ENCODE measurements at places on chromosomes 7 and 10.

DNA sequence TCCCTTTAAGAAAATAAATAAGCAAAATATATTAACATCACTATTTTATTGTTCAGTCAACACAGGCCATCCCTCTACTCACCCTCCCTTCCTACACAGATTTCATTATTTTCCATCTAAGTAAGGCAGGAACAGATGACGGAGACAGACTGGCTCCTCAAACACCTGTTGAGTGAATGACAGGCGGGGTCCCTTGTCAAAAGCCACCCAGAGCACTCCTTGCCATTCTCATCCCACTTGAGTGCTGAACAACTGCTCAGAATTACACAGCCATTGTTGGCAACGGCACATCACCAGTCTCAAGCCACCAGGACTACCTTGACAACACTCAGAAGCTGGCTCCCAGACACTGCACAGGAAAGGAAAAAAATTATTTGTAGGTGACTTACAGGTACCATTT lies 3.3 kb downstream of the GRB10 start:
- DNase-seq: no peak

- no peak for DNase-seq
Observed at GRCh38 chr10:27759483-27760272, 14.1 kb upstream of the MKX start.

- DNase-seq: no peak
Observed at GRCh38 chr7:101973130-101973529, 155.7 kb downstream of the CUX1 start.

DNA sequence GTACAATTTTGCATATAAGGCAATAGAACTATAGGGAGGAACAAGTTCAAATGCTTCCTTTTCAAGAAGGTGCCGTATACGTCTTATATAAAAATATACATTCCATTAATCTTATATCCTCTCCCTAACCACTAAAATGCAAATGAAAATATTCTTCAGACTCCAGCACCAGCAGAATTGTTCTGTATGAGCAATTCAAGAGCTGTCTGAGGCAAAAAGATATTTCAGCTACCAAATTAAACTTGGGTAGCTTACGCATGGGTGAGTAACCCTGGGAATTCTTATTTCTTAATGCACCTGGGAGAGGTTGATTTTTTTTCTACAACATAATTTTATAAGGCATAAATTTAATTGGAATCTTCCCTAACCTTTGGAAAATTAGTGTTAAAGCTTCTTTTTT lies 42.2 kb upstream of the GSDME start:
- DNase-seq: no peak

DNA sequence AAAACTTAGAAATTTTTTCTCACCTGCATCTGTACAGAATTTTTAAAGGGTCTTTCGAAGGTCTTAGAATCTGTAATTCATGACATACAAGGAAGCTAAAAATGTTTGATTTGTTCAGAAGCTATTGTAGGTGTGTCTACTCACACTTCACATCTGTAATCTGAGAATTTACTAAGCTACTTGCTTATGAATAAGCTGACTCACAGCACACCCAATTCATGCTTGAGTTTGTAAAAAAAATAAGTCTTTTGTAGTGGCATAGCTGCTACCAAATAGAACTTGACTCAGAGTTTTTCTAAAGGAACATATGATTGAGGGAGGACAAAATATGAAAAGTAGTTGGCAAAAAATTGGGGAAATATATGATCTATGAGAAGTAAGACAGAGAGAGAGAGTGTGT lies 12.7 kb upstream of the AGR2 start:
- DNase-seq: no peak

DNA sequence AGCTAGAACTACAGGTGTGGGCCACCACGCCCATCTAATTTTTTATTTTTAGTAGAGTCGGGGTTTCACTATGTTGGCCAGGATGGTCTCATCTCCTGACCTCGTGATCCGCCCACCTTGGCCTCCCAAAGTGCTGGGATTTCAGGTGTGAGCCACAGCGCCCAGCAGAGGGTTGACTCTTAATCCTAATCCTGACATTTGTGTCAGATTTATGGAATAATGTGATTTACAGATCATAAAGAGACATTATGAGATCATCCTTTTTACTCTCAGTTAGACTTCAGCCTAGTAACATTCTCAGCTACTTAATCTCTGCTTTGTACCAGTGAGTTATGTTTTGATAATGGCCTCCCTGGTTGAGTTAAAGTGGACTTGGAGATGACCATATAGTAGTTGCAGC lies 2.2 kb downstream of the BTRC start:
- DNase-seq: no peak

- no peak for DNase-seq
Observed at GRCh38 chr10:120729547-120729946, 121.6 kb upstream of the WDR11 start.

- DNase-seq: no peak
Observed at GRCh38 chr7:78063758-78064157, 265.2 kb downstream of the PHTF2 start.

- no peak for DNase-seq
Observed at GRCh38 chr7:1800902-1801301, 130.8 kb downstream of the ELFN1 start.

DNA sequence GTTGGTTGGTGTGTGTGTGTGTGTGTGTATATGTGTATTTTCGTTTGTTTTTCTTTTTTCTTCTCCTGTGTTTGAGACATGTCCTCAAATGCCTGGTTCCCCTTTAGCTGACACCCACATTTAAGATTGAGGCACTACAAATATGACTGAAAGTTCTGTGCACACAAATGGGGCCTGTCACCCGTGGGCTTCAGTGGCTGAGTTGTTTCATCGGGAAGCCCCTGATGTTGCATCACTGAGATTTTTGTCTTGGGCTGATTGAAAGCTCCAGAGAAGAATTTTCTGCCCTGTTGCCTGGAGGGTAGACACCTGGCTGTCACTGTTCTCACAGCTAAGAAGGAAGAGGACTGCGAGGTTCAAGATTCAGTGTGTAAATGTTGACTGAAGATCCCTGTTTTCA lies 283.8 kb upstream of the C7orf33 start:
- DNase-seq: no peak

DNA sequence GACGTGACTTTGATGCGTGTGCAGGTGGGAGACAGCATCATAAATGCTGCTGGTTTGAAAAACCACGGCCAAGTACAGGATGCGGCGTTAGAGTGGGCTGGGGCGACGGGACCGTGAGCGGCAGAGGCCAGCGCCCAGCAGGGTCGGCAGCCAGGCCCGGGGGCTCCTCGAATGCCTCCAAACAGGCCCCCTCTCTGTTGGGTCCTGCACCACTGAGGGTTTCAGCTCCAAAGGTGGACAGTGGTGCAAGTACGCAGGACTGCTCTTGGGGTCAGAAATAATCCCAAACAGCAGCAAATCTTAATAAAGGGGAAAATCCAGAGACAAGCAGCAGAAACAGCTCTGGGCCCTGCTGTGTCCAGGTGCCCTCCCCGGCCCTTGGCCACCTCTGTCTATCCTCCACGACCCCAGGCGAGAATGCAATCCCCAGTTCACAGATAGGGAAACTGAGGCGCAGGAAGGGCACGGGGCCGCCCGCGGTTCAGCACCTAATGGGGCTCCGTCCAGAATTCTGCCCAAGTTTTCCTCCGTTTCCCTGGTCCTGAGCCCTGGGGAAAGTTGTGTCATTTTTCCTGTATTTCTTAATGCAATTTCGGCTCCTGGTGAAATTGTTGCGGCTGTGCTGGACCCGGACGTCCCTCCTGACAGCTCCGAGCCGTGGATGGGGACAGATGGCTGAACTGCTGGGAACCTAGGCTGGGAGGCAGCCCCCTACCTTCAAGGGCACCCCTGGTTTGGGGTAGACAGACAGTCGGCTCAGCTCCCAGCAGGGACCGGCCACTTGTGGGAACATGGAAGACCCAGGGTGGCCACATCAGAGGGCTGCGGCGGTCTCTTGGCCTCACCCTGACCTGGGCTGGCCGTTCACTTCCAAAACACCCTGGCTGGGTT lies 97.4 kb downstream of the FOXL3 start:
- no peak for DNase-seq

GRCh38 chr7:41098402-41098801 lies 604.5 kb downstream of the INHBA start:
- DNase-seq: no peak

Data from tibial nerve (tissue), 4 donors.